ENCODE measurements at places on chromosomes 12 and 14.

DNA sequence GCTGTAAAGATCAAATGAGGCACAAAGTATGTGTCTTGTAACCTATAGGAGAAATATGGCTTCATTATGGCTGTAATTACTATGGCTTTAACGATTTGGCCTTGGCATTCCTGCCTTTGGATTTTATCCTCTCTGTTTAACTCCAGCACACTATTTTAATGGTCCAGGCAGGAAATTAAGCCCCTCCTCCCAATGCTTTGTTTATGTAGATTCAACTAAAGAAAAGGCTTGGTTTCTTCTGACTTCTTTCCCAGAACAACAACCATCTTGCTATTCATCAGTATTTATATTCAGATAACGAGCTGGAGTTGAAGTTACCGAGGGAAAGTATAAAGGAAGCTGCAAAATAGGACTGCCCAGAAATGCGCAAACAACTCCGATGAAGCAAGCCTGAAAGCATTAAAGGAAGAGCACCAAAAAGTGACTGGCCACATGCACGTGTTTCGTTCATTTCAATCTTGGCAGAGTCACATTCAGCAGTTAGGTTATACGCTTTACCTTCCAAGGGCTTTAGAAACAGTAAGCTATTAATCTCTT lies 104.6 kb downstream of the NELL2 start:
- no peak for DNase-seq

DNA sequence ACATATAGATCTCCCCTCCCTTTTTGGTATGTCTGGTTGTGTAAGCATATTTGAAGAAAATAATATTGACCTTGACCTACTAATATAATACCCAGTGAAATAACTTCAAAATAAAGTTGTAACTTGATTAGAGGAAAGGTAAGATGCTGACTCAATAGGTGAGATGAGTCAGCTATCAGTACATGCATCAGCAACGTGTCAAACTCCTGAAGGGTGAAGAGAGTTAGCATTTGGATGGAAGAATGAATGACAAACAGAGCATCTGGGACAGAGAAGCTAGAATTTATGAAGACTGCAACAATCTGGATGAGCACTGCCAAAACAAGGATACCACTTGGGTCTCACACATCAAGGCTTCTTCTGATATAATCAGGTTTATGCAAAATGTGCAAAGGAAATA lies 74.9 kb downstream of the PPP2R5E start:
- DNase-seq, result no peak

DNA sequence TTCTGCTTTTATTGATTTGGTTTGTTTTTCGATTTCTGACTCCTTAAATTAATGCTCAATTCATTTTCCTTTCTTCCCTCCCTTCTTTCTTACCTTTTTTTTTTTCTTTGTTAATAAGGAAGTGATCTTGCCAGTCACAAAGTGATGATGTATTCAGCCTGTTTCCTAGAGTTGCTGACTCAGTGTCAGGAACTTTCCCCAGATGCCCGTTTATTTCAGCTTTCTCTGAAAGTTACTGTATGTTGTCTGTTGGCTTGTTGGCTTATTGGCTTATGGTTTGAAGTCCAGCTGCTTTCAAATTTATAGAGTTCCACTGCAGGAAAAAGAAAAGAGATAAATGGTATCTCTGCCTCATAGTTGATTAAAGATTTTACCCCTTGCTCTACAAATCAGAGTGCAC lies 12.4 kb upstream of the SLC6A15 start:
- no peak for DNase-seq

GRCh38 chr12:76031081-76031413 lies 529 bp downstream of the PHLDA1 start:
- no peak for DNase-seq

GRCh38 chr12:67540920-67541624 lies 107.5 kb upstream of the DYRK2 start:
- no peak for DNase-seq

DNA sequence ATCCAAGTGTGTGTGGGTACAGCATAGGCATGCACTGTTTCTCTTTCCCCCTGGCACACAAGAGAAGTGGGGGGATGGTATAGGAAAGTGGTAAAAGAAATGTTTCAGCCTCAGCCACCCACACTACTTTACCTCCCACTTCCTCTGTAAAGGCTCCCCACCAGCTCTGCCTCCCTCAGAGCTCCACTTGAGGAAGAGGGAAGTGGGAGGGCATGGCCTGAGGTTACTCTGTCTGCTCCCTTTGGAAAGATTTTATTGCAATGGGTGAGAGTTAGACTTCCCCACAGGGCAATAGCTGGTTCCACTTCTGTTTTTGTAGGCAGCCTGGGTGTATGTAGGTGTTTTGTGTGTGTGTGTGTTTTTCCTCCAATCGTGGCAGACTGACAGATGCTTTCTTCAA lies 145.3 kb downstream of the SSPN start:
- peak; percentile 4 for DNase-seq

DNA sequence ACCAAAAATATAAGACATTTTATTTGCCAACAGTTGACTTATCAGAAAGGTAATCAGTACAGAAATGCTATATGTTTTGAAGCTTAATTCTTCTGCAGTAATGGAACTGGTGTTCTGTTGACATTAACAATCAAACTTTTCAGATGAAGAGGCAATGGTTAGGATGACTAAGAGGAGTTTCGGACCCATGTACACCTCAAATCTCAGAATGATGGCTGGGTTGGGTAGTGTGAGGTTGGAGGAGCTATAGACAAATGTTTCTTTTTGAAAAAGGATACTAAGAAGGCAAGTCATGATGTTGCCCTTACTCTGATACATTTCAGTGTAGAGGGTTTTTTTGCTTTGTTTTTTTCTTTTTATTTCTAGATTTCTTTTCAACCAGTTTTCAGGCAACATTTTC lies 66.9 kb downstream of the KNTC1 start:
- no peak for DNase-seq

DNA sequence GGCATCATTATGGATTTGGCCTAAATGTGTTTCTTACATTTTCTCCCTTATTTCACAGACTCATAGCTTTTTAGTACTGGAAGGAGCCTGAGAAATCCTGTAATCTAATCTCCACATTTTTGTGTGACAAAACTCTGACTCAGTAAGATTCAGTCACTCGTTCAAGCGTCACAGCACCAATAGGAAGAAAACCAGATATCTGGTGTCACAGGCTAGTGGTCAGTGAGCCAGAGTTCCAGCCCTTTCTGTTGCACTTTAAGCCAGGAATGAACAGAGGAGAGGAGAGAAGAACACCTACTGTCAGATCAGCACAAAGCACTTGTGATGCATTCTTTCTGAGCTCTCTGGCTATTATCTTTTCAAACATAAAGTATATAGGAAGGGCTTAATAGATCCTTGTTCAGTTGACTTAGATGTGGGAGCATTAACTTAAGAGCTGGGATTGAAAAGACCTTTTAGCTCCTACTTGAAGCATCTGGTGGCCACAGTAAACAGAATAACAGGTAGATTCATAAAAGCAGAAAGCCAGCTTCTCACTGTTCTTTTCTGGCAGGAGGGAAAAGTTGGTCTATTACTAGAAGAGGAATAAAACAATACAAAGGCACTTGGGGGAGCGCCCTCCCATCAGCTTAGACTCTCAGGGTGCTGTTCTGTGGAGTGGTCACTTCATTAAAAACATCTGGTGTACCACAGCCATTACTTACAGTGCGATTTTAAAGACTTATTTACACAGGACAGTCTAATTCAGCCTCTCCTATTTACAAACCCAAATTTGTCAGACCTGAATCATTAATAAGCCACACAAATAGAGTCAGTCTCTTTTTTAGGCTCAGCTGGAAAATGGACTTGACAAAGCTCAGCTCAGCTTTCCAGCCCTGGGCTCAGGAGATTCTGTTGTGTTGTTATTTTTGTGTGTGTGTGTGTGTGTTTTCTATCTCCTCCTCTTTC lies 12.2 kb upstream of the NID2 start:
- DNase-seq, result no peak
